ENCODE measurements at places on chromosomes 4 and X. TPM values are rescaled to one million over a fixed set of nuclear protein-coding genes. Genes with fewer than 3 reads are reported as not detected.

GRCh38 chr4:25770847-25771246, 91.9 kb downstream of the SEL1L3 start:
- no peak for DNase-seq

- DNase-seq: no peak
Measured at GRCh38 chr4:174989791-174990190, 71.6 kb downstream of the ADAM29 start.

DNA sequence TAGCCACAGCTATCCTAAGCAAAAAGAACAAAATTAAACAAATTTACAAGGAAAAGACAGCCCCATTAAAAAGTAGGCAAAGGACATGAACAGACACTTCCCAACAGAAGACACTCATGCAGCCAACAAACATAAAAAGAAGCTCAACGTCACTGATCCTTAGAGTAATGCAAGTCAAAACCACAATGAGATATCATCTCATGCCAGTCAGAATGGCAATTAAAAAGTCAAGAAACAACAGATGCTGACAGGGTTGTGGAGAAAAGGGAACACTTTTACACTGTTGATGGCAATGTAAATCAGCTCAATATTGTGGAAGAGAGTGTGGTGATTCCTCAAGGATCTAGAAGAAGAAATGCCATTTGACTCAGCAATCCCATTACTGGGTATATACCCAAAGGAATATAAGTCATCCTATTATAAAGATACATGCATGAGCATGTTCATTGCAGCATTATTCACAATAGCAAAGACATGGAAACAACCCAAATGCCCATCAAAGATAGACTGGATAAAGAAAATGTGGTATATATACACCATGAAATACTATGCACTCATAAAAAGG, 163.0 kb upstream of the TET2 start:
- DNase-seq: no peak

GRCh38 chr4:76457885-76458284, 22.9 kb downstream of the SHROOM3 start:
- DNase-seq: no peak

DNA sequence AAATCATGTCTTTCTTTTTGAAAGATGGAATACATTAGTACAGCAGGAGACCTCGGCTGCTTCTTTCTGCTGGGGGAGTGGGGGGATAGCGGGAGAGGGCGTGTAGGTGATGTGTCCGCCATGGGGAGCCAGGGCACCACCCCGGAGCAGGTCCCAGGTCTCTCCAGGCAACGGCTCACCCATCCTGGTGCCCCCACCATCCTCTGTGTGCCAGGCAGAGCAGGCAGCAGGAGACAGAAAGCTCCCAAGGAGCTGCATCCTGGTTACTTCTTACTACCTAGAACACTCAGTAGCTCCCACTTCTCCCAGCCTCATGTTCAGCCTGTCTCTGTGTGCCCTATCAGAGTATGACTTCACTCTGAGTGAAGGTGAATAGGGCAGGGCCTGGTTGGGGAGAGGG, 23.6 kb downstream of the TNIP2 start:
- no peak for DNase-seq

DNA sequence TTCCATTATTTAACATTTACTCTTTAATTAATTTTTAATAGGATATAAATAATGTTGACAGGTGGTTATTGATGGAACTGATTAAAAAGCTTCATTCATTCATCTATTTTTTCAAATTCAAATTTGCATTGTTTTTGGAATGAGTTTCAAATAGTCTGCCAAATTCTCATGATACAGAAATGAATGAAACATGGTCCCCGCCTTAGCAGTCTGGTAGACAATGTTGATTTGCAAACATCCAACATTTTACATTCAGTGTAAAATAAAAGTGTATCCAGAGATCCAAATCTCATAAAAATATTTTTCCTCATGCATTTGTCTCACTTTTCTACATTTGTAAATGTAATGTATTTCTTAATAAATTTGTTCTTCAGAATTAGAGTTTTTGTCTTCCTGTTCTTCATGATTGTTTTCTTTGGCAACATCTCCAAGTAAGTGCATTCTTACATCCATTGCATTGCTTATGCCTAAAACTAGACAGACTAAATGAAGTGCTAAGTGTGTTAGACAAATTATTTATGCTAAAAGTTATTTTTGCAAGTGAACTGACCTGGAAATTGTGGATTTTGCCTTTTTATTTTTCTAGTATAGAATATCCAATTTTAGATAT, 142.3 kb downstream of the PCDH18 start:
- DNase-seq: no peak

- no peak for DNase-seq
Measured at GRCh38 chrX:53494436-53494835, 60.3 kb upstream of the HSD17B10 start.

DNA sequence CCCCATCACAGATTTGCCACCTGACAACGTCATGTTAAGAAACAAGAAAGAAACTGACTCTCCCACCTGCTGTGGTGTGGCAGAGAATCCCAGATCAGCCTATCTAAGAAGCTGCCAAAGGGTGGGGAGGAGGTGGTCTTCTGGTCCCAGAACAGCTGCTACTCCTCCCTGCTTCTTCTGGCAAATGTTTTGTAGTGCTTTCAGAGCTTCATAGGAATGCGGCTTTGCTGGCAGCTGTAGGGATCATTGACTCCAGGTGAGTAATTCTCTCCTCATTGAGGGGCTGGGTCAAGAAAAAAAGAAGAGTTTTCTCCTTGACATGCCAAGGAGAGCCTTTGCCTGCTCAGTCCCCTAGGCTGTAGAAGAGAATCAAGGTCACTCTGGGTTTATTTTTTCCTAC, 23.3 kb downstream of the NRK start:
- DNase-seq: no peak

- no peak for DNase-seq
Measured at GRCh38 chr4:108372681-108373080, 203.9 kb upstream of the LEF1 start.

GRCh38 chr4:102825261-102826091, 1.9 kb downstream of the UBE2D3 start:
- peak; percentile 35 for DNase-seq

DNA sequence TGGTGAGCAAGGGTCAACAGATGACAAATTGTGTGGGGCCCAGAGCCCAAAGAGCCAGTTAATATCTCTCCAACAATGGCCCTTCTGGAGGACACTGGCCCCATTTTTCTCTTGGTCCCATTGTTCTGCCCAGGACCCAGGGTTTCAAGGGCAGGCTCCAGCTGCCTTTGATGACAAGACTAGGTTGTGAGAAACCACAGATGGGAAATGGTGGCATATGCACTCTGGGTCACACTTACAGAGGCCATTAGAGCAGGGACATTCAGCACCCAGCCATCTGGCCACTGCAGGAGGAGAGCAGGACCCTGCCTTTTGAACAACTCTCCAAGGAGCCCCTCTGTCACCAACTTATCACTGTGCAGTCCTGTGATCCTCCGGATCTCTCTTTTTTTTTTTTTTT, 49.7 kb upstream of the KIAA1210 start:
- DNase-seq: no peak

DNA sequence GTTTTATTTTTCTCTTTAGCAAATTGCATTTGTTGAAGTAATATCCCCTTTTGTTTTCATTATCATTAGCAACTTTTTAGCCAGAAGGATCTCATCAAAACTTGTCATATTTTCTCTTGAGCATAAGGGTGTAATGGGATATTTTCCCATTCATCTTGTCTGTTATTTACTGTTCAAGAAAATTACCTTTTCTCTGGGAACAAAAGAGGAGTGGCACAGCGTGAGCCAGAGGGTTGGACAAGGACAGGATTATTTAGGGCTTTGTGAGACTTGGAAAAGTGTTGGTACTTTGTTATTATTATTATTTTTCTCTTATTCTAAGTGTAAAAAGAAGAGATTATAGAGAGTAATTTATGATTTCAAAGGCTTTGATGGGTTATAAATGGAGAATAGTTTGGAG, 135.9 kb downstream of the PRKX start:
- DNase-seq: no peak

DNA sequence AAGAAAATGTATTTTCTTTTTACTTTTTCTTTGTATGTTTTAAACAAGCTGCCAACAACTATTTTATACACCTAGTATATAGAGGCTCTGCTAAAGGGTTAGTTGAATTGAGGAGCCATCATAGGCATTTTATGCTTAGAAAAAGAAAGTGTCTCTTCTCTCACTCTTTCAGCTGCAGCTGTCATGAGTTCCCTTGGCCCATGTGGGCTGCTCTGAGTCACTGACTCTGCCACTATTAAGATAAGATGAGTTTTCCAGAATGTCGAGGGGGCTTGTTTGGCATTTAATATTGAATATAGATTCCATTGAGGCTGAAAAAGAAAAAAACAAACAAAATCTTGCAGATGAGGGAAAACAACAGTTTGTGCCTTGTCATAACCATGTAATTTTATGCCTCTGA, 126.0 kb upstream of the PAQR3 start:
- no peak for DNase-seq

DNA sequence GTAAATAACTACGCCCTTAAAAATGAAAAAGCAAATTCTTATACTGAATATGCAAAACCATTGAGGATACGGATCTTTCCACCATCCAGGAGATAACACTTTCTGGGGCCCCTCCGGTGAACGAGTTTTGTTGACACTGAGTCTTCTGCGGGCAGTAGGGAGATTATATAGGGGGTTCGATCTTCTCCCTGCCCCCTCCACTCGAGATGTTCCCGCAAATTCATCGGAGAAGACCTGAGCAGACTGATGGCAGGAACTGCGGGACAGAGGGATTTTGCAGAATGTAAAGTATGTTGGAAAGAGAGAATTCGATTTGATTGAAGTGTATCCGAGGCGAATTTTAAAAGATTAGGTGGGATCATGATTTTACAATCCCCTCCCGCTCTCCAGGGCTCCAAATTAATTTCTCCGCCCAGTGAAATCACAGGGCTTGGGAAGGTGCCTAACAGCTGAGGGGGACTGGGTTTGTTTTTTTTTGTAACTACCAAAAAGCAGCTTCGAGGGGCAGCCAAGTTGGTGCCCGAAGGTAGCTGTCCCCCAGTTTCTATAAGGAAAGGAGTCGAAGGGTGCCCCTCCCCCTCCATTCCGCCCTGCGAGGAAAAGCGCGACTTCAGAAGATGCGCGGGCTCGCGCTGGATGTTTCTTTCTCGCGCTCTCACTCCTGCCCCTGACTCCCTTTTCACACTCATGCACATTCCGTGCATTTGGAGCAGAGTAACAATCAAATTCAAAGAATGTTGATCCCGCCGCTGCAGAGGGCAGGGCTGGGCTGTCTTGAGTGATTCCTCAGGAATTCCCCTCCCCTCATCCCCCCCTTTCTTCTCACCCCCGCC, 1.2 kb downstream of the TMEM255A start:
- DNase-seq: no peak

- no peak for DNase-seq
Measured at GRCh38 chr4:102061133-102061532, 270.6 kb downstream of the BANK1 start.

GRCh38 chr4:79267671-79268070, 58.2 kb downstream of the NAA11 start:
- DNase-seq: no peak

DNA sequence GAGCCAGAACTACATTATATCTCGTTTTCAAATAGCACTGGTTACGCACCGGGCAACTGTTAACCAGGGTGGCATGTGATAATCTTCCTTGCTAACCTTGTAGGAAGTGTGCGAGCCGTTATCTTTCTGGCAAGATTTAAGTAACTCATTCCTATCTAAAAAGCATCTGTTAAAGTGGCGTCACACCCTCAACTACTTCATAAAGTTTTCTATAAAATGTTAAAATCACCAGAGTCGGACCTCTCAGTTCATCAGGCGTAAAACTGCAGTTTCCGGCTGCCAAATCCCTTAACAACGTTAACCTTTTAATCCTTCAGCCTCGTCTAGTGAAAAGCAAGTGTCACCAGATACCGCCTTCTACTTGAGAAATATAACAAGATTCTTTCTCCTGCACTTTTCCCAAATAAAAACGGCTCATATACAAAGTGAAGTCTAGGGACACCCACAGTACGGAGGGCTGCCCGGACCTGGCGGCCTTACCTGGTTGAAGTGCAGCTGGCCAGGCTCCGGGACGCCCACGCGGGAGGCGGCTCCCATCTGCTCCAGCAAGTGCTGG, 1.2 kb downstream of the SLC39A8 start:
- no peak for DNase-seq

- no peak for DNase-seq
Measured at GRCh38 chrX:2316534-2316933, 184.2 kb downstream of the DHRSX start.

GRCh38 chr4:40232610-40233009, 35.8 kb downstream of the RHOH start:
- no peak for DNase-seq

DNA sequence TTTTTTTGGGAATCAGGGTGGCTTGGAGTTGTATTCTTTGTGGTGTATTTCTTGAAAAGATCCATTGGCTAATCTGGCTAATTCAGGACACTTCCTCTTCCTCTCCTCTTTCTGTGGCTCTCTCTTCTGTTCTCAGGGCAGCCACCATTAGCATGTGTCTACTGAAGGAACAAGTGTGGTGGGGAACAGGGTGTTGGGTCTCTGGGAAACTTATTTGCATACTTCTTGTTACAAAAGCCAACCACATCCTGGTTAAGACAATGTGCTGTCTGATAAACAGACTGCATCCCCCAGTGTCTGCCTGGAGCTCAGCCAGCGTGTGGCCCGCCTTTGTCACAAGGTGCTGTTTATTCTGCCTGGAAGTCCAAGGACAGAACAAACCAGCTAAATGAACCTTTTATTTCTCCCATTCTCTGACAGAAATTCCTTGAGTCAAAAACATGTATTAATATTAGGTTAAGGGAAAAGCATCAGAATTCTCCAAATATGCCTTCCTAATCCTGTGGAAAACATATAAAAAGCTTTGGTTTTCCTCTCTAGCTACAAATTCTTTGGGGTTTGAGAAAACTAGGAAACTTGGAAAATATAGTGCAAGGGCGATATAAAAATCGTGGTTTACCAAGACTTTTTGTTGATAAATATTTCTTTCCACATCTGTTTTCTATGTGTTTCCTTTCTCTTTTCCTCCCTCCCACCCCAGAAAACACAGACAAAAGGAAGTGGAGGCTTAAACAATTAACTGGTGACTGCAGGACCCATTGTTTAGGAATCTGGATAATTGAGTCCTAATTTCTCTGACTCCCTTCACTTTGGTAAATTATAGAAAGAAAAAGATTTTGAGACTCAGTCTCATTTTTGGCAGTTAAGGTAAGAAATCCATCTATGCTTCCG, 203.6 kb downstream of the SPRY1 start:
- DNase-seq: no peak

Gene ADGRA3
- total RNA-seq: 36.2 TPM

Gene MID1
- total RNA-seq: 25.2 TPM

Gene P2RY8
- not detected for total RNA-seq

Gene OCRL
- 36.4 TPM for total RNA-seq

Data from NCI-H460 (cell line).